ENCODE measurements at places on chromosomes 16 and 17.

DNA sequence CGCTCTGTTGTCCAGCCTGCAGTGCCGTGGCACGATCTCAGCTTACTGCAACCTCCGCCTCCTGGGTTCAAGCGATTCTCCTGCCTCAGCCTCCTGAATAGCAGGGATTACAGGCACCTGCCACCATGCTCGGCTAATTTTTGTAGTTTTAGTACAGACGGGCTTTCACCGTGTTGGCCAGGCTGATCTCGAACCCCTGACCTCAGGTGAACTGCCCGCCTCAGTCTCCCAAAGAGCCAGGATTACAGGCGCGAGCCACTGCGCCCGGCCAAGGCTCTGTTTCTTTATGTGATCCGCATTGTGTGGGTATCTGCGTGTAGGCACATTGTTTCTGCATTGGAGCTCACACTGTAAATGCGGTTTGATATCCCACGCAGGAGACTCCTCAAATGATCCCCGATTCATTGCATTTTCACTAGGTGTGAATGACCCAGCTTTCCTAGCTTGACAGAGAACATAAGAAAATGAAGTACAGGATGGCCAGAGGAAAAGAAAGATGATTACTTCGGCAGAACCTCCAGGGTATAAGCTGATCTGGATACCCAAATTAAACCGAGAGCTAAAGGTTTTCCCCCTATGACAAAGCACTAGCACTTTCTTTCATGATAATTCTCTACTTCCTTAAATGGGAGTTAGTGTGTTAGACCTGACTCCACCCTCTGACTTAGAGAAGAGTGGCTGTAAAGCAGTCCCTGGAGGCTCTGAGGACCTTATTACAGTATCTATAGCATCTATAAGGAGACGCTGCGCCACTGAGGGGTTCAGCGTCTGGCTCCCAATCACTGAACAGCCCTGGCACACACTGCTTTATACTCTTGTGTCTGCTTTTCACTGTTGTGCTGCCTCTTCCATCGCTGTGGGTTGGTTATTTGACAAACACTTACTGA lies 17.3 kb downstream of the COTL1 start:
- DNase-seq, result no peak

DNA sequence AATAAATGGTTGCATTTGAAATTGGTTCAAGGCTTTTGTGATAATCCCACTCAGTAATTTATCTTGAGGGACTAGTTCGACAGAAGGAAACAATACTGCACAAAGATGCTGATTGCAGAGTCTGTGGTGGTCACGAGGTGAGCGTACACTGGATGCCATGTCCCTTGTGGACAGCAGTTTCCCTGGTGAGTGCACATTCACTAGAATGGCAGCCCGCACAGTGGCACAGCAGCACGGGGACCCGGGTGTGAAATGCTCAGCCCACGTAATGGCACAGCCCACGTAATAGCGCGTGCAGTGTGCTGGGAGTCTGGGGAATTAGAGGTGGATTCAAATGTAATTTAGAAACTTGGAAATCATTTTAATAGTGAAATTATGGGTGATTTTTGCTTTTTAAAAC lies 154.0 kb downstream of the LGALS9B start:
- no peak for DNase-seq

DNA sequence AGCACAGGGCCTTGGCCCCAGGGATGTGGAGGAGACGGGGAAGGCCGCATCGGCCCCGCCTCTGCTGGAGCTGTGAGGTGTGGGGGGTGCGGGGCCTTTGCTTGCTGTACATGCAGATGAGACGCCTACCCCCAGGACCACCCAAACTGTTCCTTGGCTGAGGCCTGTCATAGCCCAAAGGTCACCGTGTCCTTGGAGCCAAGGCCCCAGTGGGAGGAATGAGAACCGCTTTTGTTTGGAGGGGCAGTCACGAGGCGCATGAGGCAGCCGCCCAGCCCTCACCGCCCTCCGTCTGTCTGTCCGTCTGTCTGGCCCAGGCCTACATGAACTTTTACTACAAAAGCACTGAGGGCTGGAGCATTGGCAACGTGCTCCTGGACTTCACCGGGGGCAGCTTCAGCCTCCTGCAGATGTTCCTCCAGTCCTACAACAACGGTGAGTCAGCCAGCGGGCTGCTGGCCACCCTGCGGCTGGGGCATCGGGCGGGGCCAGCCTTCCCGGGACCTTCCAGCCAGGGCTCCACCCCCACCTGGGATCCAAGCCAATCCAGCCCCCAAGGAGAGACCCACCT lies 8.8 kb downstream of the TAX1BP3 start:
- peak; percentile 87 for DNase-seq

GRCh38 chr16:78237841-78238240 lies 138.4 kb downstream of the WWOX start:
- no peak for DNase-seq

DNA sequence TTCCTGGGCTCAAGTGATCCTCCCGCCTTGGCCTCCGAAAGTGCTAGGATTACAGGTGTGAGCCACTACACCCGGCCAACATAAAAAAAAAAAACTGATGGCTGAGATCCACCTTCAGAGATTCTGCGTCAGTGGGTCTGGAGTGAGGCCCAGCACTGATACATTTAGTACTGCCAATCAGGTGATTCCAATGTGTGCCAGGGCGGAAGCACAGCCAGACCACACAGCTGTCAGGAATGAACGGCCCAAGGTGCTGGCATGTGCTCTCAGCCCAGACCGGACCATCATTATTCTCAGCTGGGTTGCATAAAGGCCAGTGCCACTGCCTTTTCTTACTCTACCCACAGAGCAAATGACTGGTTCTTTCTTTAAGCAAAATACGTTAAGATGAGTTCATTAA lies 1.2 kb upstream of the BCO1 start:
- DNase-seq, result peak; percentile 93

DNA sequence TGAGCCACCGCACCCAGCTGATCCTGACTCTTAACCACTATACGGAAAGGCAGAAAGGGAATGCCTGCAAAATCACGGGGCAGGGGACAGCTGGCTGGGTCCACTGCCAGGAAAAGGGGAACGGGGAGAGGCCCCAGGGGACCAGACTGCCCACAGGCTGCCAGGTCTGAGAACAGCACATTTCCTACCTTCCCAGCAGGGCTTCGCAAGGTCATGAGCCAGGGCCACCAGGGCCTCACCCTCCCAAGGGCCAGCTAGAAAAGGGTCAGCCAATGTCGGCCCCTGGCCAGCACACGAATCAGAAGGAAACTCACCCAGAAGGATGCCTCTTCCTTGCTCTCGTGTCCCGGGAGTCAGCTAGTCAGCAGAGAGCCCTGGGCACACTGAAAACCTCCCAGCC lies 118.4 kb downstream of the ZNF423 start:
- DNase-seq, result no peak

GRCh38 chr17:43406676-43407645 lies 8.2 kb downstream of the ARL4D start:
- DNase-seq, result no peak

- peak; percentile 83 for DNase-seq
These were observed at the start of gene SLC16A3 for GRCh38 chr17:82228842-82229697. TSS of gene SLC16A3 (plus strand) at chr17:82229042. CDS start at chr17:82236009, 6,967 bp downstream.

DNA sequence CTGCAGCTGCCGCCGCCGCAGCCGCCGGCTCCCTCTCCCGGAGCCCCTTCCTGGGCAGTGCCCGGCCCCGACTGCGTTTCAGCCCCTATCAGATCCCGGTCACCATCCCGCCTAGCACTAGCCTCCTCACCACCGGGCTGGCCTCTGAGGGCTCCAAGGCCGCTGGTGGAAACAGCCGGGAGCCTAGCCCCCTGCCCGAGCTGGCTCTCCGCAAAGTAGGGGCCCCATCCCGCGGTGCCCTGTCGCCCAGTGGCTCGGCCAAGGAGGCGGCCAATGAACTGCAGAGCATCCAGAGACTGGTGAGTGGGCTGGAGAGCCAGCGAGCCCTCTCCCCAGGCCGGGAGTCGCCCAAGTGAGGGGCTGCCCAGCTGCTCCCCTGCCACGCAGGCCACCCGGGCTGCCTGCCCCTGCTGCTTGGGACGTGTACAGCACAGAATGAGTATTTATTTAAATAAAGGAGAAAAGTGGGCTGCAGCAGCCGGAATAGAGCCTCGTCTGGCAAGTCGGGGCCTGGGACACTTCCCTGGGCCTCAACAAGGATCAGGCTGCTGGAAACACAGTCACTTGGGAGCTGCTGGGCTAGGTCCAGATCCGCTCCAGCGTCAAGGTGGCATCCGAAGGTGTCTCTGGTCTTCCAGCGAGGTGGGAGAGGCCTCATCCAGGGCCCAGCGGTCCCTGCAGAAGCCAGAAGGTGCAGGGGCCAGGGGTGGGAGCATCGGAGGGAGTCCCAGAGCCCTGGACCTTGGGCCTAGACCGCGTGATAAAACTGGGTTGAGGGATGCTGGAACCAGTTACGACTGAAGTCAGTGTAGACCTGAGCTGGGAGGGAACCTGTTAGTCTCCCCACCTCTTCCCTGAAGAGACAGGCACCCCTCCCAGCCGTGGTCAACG lies 8.8 kb downstream of the TBX2 start:
- DNase-seq, result peak; percentile 61

- DNase-seq, result no peak
These were observed 30.7 kb downstream of the ELAC2 start for GRCh38 chr17:12987120-12987519.

DNA sequence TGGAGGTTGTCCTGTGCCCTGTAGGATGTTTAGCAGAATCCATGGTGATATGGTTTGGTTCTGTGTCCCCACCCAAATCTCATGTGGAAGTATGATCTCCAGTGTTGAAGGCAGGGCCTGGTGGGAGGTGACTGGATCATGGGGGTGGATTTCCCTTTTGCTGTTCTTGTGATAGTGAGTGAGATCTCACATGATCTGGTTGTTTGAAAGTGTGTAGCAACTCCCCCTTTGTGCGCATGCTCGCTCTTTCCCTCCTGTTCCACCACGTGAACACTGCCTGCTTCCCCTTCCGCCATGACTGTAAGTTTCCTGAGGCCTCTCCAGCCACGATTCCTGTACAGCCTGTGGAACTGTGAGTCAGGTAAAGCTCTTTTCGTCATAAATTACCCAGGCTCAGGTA lies 61.9 kb downstream of the ARHGAP17 start:
- no peak for DNase-seq
